CD4-positive, alpha-beta T cell treated with Interferon gamma for 1 hour (primary cell): ENCODE measurements at places on chromosomes 4 and X.

GRCh38 chr4:185542626-185543315 is 7.5 kb upstream of the PDLIM3 start:
- DNase-seq = no peak

- DNase-seq = no peak
These were observed 91.2 kb downstream of the SOWAHB start for GRCh38 chr4:76806757-76807156.

DNA sequence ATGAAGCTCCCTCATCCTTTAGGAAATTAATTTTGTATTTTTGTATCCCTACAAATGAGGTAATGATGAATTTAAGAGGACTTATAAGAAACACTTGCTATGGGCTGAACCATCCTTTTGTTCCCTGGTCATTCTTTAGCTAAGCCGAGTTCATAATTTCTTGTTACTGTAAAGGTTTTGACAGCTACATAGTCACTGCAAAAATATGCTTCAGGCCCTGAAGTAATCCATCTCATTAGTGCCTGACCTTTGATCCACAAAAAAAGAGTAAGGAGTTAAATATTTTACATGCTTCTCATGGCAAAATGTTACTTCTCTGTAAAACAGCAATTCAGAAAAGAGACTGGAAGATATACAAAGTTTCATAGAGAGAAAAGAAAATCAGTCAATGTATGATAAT is 290.6 kb upstream of the SLIT2 start:
- DNase-seq = no peak

- DNase-seq = no peak
These were observed 9.5 kb downstream of the NAF1 start for GRCh38 chr4:163157157-163157556.

- no peak for DNase-seq
These were observed at the start of gene IL9R for GRCh38 chrX:155997436-155997835. TSS of gene IL9R (plus strand) at chrX:155997696. CDS start at chrX:155997760, 64 bp downstream.
